GM12865 (cell line): ENCODE measurements at places on chromosomes 7 and 10.

DNA sequence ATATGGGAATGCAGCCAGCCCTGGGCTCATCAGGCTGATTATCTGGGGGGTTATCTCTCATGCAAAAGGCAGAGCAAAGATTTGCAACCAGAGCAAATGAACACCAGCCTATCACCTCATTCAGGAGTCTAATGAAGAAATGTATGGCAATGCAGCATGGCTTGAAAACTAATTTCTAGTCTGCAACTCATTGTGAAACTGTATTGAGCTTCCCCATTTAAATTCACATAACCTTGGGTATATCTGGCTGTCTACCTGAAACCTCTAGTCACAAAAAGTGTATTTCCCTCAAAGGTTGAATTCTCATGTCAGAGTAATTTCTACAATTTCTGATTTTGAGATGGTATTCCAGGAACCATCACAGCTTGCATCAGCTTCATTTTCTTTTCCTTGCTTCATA lies 240.0 kb downstream of the SDHAF3 start:
- no peak for DNase-seq

DNA sequence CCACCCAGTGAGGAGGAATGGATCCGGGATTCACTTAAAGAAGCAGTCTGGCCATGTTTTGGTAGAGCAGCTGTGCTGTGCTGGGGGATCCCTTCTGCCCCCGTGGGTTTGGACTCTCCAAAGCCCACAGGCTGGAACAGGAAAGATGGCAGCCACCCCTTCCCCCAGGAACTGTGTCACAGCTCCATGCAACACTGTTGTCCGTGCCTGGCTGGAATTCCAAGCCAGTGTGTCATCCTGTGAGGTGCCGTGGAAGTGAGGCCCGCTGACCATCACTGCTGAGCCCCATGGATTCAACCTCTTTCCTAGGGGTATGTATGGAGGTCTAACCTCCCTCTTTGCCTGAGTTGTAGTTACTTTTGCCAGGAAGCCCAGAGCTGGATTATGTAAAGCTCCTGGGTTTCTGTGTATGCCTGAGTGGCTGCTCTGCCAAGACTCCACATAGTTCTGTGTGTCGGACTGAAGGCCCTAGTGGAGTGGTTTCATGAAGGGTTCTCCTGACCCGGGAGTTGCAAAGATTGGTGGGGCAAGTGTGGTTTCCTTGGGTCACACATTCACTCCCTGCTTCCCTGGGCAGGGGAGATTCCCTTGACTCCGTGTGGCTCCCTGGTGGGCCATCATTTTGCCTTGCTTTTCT lies 35.1 kb upstream of the PCGF5 start:
- no peak for DNase-seq

GRCh38 chr7:16811551-16811950 lies 6.8 kb upstream of the AGR2 start:
- no peak for DNase-seq

DNA sequence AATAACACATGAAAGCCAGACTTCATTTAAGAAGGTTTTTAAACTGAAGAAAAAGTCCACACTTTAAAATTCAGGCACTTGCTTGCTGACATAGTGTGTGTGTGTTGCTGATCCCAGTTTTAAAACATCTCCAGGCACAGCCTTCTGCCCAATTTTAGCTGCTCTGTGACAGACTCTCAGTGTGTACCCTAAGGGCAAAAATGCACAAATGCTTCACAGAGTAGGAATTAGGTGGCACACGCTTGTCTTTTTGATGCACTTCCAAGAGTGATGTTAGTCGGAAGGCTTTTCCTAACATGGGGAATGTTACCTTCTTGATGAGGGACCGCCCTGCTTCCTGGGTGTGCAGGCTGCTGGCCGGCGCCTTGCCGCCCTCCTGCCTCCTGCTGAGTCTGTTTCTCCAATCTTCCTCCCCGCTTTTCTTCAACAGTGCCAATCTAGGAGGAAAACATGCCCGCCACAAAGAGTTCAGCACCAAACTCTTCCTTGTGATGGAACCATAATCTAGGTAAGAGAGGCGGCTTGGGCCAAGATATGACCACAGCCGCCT lies 122.3 kb downstream of the SVIL start:
- no peak for DNase-seq

GRCh38 chr10:117431160-117431559 lies 55.9 kb upstream of the PDZD8 start:
- no peak for DNase-seq

GRCh38 chr7:39720586-39720985 lies 97.2 kb downstream of the RALA start:
- DNase-seq: no peak

DNA sequence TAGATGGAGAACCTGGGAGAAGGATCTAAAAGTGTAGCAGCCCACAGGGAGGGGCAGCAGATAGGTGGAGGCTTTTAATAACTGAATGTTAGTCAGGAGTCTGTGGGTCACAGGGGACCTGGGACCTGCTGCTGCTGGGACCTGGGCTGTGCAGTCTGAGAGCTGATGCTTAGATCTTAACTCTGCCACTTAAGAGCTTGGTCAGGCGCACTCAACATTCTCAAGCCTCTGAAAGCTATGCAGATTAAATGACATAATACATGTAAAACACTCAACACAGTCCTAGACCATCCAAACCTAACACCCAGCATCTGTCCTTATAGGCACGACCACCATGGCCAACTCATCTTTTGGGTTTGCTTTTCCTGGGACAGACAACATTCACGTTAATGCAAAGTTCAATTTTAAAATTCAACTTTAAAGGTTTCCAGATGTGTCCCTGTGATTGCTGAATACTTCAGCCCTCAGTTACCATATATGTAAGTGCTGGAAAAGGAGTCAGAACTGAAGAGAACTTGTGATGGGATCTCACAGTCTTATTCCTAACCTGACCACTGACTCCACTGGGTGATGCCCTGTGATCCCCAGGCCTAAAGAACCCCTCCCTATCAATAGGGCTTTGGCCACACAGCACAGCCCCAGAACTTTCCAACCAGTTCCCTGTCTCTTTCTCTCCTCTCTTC lies 321.0 kb downstream of the PLXNA4 start:
- no peak for DNase-seq

DNA sequence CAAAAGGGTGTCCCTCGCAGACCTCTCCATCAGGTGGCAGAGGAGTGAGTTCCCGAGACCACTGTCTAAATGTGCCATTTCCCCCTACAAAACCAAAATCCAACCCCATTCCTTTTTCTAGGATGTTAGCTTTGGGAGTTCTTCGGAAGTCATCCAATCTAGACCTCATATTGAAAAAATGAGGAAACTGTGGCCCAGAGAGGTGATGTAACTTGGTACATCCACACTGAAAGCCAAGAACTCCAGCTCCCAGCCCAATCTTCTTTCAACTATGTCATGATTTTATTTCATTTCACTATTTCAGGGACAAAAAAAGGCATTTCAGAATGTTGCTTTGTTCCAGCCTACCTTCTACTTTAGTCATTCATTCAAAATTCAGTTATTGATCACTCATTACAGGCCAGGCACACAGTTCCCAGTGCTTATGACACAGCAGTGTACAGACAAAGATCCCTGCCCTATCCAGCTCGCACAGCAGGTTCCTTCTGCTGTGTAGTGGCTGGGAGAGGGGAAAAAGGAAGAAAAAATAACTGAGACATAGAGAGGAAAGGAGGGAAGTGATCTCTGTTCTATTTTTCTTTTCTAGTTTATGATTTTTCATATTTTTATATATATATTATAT lies 35.8 kb downstream of the SCRN1 start:
- no peak for DNase-seq

- peak; percentile 93 for DNase-seq
Measured at GRCh38 chr7:50449881-50450589, at the start of gene FIGNL1. Gene FIGNL1 (minus strand): TSS chr7:50450350. CDS start chr7:50447287, 3,063 bp downstream.

DNA sequence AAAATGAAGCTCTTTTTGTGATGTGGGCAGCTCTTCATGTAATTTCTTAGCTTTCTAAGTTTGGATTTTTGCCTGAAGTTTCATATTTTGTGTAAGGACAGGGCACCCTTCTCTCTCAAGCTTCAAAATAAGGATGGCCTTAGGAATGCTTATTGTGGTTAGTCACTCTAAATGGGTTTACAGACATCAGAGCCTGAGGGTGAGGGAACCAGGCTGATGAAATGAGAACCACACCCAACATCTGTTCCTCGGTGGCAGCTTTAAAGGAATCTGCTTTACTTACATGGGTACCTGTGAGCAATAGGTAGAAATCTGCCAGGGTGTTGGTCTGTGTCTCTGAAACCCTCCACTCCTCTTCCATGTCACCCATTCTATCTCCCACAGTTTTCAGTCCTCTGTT lies 174.3 kb downstream of the EMX2 start:
- DNase-seq: no peak

DNA sequence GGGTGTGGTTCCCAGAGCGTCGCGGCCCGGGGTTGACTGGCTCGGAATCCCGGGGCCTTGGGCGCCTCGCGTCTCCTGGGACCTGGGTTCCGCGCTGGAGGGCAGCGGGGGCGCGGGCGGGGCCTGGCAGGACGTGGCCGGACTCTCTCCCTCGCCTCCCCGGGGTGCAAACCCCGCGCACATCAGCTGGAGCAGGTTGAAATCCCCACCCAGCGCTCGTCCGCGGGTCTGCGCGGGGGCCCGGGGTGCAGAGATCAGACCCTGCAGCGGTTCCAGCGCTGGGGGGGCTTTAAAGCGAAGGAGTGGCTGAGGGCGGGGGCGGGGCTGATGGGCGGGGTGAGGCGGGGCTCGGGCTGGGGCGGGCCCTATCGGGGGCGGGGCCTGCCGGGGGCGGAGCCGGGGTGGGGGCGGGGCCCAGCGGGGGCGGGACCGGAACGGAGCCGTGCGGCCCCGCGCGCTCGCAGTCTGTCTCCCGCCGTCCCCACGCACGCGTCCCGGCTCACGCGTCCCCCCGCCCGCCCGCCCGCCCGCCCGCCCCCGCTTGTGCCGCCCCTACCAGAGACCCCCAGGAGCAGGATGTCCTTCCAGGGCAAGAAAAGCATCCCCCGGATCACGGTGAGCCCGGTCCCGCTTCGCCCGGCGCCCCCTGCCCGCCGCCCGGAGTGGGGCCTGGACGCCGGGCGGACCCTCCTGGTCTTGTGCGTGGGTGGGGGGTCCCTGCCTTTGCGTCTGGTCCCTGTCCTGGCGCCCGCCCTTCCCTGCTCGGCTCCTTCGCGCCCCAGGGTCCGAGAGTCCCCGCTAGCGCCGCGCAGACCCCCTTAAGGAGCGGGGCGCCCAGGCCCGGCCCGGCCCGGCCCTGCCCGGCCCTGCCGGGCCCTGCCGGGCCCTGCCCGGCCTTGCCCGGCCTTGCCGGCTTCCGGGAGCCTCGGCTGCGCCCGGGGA lies at the start of gene DPYSL4:
DPYSL4 (plus strand) TSS at position 461 of the 942 bp plus-strand sequence; CDS start at position 577, 116 bp downstream.
- no peak for DNase-seq

DNA sequence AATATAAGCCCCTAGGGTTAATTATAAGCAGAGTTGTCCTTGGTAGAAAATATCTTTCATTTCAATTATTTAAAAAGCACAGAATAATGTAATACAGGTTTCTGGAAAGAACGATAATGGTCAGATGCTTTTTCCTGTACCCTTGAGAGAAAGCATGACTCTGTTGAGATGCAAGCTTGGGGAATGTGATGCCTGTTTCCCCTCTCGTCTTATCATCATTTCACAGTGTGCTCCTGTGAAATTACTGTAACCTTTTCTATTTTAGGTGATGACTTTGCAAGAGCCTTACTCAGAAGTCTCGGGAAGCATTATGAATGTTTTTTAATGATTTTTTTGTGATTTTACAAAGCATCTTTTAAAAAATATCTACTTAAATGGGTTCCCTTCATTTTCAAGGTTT lies 243.0 kb downstream of the POLR1F start:
- DNase-seq: no peak

GRCh38 chr7:154650275-154650674 lies 352.6 kb downstream of the PAXIP1 start:
- DNase-seq: no peak

DNA sequence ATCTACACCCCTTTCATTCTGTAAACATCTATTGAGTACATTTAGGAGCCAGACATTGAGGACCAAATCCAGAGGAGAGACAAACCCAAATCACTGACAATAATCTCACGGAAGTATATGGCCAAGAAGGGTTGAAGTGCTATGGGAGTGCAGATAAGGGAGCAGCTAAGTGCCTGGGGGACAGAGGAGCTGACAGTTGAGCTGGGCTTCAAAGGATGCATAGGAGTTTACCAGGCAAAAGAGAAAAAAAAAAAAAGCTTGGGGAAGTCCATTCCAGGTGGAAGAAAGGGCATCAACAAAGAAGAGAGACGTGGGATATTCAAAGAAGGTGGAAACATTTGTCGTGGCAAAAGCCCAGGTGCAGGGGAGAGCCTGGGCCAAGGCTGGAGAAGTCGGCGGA lies 60.5 kb upstream of the NANOS1 start:
- DNase-seq: no peak

- DNase-seq: no peak
Measured at GRCh38 chr7:36303202-36304098, 86.2 kb upstream of the ANLN start.

DNA sequence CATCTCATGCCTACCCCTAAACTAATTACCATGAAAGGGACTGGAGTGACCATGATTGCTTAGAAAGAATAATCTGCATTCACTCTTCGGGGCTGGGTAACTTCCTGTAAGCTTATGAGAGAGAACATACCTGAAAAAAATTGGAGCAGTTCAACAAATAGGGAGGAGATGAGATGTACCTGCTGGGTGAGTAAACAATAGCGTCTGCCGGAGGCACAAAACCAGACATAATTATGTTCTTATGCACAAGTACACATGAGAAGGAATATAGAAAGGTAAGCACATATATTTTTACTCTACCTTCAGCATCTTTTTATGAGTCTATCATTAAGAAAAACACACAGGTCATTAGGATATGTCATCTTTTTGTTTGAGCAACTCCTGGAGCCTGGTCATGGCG lies 224.6 kb upstream of the FERD3L start:
- DNase-seq: no peak

DNA sequence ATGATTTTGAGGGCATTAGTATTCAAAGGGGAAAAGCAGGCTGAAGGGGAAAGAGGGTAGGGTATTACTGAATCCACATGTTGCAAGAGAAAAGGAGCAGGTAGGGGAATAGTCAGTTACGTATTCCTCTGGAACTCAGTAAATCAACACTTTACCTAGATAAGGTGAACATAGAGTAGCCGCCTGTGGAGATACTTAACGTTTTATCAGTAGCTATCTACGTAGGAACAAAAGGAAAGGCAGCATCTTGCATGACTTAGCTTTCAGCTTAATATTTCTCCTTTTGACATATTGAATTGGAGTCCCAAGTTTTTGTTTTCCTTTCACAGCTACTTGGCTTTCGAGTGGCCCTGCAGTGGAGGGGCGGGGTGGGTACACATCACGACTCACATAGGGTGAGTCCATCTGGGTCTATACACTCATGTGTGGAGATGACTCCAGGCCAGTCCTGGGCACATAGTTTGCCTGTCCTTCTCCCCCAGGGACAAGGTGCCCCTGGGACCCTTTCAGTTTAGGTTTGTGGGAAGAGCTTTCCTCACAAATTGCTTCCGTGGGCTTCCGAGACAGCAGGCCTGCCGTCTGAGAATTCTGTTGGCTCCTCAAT lies 48.1 kb downstream of the CCNY start:
- no peak for DNase-seq

DNA sequence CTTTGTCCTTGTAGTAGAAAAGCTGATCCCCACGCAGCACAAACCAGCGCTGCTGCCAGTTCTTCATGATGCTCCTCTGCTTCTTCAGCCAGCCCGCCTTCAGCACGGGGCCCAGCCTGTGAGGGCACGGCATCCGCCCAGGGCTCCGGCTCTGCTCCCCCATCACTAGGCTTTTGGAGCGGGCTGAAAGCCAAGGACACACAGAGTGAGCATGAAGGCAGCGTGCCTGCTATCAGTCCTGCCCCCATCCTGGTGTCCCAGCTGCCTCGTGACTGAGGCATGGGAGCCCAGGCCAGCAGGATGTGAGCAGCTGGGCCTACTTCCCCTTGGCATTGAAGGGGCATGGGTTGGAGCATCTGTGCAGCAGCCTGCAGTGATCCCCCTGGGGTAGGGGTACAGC lies 21.9 kb downstream of the ARHGAP22 start:
- no peak for DNase-seq
